Mucosa of gallbladder (tissue), 1 donor: ENCODE measurements at places on chromosomes 6 and 20. TPM values are rescaled to one million over a fixed set of nuclear protein-coding genes. Genes with fewer than 3 reads are reported as not detected.
A peak's percentile ranks its signal among the peaks of the same experiment; 100 is the strongest.

DNA sequence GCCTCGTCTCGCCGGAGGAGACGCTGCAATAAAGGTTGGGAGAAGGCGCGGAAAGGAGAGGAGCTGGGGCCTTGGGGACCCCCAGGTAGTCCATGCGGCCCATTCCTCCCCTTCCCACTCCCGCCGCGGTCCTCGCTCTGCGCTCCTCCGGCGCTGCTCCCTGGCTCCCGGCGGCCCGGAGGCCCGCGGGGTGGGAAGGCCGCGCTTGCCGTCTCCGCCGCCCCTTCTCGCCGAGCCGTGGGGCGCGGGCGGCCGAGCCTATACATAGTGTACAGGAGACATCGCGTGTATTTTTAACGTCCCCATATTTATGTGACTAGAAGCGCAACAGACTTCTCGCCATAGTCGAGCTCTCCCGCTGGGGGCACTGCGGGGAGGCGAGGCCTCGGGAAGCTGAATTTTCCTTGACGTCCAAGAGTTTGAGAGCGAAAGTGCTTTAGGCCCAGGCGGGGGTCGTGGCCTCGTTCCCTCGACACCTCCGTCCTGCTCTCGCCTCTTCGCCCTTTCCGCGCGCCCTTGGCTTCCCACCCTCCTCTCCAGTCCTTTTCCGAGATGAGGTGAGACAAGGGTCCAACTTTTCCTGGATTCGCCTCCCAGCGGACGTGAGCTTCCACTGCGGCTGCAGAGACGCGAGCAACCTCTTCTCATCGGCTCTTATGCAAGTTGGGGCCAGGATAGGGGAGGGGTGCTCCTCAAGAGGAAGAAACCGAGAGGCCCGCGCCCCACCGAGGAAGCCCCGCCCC is 29.0 kb downstream of the SLC12A5 start:
- DNase-seq = peak; percentile 20

- no peak for DNase-seq
These were observed 154.7 kb downstream of the PHF3 start for GRCh38 chr6:63790334-63790733.

The ALDH5A1 gene
- total RNA-seq = 20.7 TPM

The LAMA5 gene
- 298 TPM for total RNA-seq
